ENCODE measurements at places on chromosomes 11 and 22.
A peak's percentile ranks its signal among the peaks of the same experiment; 100 is the strongest.

- DNase-seq: no peak
Observed at GRCh38 chr11:2839395-2839943, 46.1 kb downstream of the CDKN1C start.

- DNase-seq: no peak
Observed at GRCh38 chr11:28581286-28582242, 473.4 kb downstream of the METTL15 start.

GRCh38 chr22:27748751-27749191 lies 52.8 kb downstream of the MN1 start:
- DNase-seq: no peak

GRCh38 chr11:109148669-109149068 lies 273.3 kb upstream of the C11orf87 start:
- no peak for DNase-seq

GRCh38 chr11:58807343-58807742 lies 37.2 kb downstream of the GLYATL2 start:
- DNase-seq: no peak

GRCh38 chr11:33116535-33116934 lies 44.7 kb downstream of the CSTF3 start:
- no peak for DNase-seq

DNA sequence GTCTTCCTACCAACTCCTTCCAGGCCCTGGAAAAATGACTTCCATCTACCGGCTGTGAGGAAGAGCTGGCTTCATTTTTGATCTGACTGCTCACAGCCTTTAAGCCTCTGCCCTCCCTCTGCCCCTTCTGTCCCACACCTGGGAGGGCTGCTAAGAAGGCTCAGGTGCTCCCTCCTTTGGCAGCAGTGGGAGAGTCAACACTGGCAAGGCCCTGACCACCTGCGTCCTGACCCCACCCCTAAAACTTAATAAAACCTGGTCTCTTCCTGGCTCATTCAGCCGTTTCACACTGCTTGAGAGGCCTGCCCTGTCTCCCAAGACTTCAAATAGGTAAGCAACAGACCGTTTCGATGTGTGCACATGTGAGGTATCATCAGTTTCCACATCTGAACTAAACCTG lies 52.1 kb upstream of the NFRKB start:
- no peak for DNase-seq

- no peak for DNase-seq
Observed at GRCh38 chr22:19527321-19527721, 3.1 kb upstream of the CLDN5 start.

GRCh38 chr22:28424427-28425080 lies 255.1 kb downstream of the TTC28 start:
- no peak for DNase-seq

GRCh38 chr11:30914143-30914762 lies 328.1 kb upstream of the MPPED2 start:
- DNase-seq: no peak

DNA sequence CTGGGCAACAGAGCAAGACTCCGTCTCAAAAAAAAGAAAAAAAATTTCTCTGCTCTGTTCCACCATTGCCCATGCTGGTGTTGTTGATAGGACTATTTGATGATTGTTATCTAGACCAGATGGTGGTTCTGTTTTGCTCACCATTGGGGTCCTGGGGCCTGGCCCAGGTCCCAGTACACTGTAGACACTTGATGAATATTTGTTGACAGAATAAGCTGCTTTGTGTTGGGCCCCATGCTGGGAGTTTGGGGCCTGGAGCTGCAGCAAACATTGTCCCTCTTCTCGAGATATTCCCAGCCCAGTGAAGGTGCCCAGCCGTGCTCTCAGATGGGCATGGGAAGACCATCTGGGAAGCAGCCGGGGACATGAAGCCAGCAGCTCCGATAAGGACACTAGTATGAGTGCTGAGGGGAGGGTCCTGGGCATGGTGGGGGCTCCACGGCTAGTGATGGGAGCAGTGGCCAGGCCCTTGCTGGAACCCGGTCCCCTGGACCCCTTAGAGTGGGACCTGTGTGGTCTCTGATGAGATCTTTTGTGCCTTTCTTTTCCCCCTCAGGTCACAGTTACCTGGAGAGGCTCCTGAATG lies 13.6 kb downstream of the INCENP start:
- no peak for DNase-seq

GRCh38 chr11:71265559-71266092 lies 13.2 kb upstream of the SHANK2 start:
- no peak for DNase-seq

- no peak for DNase-seq
Observed at GRCh38 chr11:13108416-13108815, 99.3 kb downstream of the RASSF10 start.

DNA sequence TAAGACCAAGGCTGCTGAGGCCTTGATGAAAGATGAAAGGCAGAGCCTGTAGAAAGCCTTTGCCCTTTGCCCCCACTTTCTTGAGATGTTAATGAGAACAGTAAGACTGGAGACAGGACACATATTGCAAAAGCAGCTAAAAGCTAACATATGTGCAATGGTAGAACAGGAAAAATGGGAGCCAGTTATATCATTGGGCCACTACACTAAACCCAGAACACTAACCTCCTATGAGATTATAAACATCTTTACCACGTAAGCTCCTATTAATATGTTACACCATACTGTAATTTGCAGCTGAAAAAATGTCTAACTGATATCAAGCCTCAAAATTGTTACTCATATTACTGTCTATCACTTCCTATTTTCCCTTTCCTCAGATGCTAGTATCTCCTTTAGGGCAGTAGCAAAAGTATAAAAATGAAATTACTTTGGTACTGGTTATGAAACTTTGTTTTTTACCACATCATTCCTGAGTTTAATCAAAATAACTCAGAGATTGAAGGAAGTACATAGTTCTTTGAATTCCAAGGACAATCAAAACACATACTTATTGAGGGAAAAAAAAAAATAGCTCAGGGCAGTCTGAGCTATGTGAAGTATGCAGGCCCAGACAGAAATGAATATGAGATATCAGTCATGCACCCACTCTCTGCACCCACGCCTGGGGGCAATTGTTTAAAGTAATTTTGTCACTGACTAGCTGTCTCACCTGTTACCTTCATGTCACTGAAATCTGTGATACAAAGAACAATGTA lies 9.1 kb downstream of the HPS5 start:
- no peak for DNase-seq

DNA sequence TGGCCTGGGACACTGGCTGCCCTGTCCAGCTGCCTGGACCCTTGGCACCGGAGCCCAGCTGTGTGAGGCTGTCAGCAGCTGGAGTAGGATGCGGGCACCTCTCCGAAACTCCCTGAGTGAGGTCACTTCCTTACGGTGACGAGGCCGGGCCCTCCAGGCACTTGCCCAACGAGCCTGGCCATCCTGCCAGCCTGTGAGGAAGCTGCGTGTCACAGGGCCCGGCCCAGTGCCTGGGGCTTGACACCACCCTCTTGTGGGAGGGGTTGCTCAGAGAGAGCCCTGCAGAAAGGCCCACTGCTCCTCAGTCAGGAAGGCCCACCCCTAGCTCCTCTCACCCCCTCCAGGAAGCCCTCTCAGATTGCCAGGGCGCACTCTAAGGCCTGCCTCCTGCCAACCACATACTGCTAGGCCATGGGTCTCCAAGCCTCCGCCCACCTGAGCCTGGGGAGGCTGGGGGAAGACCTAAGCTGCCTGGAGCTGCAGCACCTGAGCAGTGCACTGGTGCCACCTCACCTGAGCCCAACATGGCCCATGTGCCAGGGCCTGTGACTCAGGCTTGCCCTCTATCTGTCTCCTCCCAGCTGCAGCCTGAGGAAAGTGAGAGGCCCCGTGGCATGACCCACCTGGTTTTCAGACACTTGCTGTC lies 4.3 kb upstream of the PHLDA2 start:
- DNase-seq: no peak

DNA sequence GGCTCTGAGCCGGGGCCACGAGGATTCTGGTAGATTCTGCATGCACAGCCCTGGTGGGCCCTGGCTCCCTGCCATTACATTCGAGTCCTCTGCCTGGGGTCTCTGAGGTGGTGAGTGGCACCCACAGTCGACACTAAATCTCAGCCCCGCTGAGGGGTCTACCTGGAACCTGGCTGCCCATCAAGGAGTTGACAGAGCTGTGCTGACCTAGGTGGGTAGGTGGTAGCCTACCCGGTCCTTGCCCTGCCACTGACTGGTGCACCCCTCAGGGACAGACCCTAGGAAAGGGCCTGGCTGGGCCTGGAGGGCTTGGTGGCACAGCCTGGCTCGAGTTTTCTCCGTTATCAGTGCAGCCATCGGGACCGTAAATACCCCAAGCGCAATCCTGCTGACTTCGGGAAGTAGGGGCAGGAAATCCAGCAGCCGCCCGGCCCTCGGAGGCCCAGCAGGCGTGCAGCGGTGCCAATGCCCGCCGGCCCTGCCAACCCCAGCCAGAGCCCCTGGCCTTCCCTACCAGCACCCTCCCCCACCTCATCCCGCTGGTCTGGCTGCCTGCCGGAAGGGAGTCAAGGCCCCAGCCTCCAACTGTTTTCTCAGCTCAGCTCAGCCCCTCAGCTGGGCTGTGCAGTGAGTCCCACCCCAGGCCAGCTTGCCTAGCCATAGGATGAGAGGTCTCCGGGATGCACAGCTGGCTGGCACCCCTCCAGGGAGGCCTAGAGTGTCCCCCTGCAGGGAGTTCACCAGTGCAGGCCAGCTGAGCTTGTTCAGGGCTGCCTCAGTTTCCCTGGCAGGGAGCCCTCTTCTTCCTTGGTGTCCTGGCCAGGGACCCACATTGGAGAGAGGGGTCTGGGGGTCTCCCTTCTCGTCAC lies 80.4 kb upstream of the KCNQ1OT1 start:
- DNase-seq: no peak

GRCh38 chr22:20026996-20027601 lies 6.2 kb downstream of the TANGO2 start:
- DNase-seq: no peak

DNA sequence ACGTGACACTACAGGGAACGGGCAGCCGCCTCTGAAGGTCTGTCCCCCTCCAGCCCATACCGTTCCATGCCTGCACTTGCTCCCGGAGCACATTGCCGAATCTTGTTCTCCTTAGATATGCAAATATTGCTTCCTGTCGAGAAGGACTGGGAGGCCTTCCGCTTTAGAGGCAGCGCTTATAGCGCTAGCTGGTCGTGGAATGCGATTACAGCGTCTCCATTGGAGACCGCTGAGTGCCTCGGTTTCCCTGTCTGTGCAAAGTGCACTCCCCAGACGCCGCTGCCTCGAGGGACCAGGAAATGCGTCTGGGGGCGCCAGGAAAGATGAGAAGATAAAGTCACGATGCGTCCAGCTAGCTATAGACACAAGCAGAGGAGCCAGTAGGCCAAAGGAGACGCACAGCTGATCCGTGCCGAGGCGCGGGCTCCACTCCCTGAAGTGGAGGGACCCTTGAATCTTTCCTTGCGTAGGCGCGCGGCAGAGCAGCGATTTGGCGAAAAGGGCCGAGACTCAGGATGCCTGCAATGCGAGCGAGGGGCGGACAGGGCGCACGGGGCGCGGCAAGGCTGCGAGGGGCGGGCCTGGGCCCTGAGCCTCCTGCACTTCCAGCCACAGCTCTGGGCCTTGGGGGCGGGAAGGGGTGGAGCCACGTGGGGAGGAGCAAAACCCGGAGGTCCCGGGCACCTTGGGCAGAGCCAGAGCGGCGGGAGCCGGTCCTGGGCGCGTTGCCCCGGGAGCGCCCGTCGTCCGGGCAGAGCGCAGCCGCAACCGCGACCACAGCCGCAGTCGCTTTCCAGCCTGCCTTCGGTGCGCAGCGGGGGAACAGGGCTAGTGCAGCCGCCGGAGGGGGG lies at the start of gene RASSF10:
Gene RASSF10 (plus strand): TSS at position 692 of the 851 bp plus-strand sequence. CDS start 261 bp downstream, outside the sequence.
- DNase-seq: peak; percentile 57

DNA sequence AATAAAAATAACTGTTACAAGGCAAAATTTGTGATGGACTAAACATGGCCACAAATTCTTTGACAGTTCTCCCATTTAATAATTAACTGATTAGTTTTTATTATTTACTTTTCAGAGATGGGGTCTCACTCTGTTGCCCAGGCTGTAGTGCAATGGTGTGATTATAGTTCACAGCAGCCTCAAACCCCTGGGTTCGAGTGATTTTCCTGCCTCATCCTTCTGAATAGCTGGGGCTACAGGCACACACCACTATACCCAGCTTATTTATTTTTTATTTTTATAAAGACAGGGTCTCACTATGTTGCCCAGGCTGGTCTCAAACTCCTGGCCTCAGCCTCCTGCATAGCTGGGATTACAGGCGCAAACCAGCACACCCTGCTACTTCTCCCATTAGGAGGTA lies 4.5 kb upstream of the PATL1 start:
- no peak for DNase-seq

DNA sequence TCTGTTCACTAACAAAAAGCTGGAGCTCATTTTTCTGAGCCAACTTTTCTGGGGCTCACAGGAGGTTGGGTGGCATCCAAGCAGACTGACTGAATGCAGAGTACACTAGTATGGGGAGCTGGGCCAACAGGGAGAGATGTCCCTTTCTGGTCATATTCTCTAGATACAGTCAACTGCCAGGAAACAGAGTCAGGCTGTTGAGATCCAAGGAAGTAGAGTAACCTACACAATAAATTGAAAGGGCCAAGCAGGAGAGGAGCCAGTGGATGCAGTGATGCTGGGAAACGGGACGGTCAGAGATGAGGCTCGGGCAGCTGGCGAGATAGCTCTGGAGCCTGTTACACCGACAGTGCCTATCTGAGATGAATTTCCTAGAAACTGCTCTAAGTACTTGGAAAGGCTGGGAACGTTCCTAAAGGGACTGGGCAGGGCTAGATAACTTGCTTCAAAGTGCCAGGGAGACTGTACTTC lies 71.1 kb downstream of the LARGE2 start:
- no peak for DNase-seq

DNA sequence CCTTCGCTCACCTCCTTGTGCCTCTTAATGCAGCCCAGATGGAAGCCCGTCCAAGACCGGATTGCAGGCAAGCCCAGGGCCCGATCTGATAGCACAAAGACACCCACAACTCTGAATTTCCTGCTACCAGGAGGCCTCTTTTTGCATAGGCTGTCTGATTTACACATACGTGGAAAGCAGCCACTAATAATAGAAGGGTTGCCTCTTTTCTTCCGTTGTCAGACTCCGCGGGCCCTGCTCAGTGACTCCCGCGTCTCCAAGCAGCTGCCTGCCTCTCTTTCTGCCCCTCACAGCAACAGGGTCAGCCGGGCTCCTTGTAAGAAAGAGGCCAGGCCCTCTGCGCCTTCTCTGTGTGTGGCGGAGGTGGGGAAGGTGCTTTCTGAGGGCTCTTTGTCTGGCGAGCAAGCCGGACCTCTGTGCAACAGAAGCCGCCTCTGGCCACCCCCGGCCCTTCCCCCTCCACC lies 26.7 kb downstream of the FLI1 start:
- no peak for DNase-seq

DNA sequence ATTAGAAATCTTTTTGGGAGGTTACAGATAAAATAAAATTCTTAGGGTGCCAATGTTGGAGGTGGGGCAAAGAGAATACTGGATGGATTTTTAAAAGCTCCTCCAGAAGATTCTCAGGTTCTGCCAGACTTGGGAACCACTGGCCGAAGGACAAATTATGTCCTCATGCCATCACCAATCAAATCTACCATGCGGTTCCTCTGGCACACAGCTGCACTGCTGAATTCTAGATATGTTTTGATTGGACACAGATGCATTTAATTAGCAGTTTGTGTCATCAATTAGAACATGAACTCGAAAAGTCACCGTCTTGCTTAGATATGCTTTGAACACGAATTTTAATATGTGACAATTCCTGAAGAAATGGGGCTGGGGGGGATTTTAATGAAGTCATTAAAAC lies 1269.2 kb downstream of the LRRC4C start:
- no peak for DNase-seq

All from cortex of kidney (tissue), 1 donor.